H9 (cell line): ENCODE measurements at places on chromosomes 2 and 18.

- no peak for DNase-seq
Observed at GRCh38 chr18:23228102-23229061, 93.1 kb downstream of the CABLES1 start.

- DNase-seq: no peak
Observed at GRCh38 chr18:41783879-41784278, 171.2 kb upstream of the PIK3C3 start.

- no peak for DNase-seq
Observed at GRCh38 chr18:38368246-38368645, 802.6 kb upstream of the CELF4 start.

- no peak for DNase-seq
Observed at GRCh38 chr2:235026649-235027557, 75.1 kb downstream of the SH3BP4 start.

DNA sequence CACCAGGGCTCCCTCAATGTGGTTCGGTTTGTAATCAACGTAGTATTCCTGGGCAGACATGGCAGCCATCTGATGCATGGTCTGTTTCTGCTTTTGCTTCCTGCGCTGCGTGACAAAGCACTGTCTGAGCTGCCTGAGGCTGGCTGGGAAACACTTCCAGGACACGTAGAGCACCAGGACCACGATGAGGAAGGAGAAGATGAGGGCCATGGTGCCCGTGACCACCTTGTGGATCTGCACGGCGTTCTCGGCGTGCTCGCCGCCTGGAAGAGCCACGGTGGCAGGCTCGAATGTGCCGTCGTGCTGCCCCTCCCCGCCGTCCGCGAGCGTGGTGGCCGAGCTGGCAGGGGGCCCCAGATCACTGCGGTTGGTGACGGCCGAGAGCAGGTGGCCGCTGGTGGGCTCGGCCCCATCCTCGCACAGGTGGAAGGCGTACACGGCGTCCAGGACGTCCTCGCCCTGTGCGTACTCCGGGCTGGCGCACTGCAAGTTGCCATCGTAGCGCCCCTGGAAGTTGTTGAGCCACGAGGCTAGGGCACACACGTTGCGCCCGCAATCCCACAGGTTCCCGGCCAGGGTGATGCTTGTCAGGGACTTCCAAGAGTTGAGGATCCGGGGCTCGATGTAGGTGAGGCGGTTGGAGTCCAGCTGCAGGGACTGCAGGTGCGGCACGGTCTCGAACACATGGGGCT lies 2.1 kb downstream of the LRRTM1 start:
- DNase-seq: peak; percentile 39
